Naive thymus-derived CD4-positive, alpha-beta T cell (primary cell): ENCODE measurements at places on chromosomes 1 and 21.

- DNase-seq = no peak
Measured at GRCh38 chr1:30322859-30323257, 400.5 kb downstream of the MATN1 start.

DNA sequence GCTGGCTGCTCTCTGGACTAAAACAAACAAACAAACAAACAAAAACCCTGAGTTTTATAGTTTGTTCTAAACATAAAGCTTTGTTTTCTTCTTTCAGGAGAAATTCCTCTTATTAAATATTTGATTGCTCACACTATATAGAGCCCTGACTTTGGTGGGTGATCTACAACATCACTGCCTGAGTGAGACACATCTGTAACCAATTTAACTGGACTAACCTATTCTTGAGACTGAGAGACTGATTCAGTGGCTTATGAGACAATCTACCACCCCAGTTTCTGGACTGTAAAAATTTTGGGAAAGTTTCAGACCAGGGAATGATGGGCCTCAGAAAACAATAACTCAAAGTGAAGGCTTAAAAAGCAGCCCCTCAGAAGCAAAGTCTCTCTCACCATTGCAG, 537.0 kb downstream of the NEGR1 start:
- DNase-seq = no peak

- DNase-seq = peak; percentile 34
Measured at GRCh38 chr1:53413175-53414001, 45.8 kb upstream of the DMRTB1 start.

- DNase-seq = no peak
Measured at GRCh38 chr1:4965346-4966075, 311.1 kb downstream of the AJAP1 start.

- no peak for DNase-seq
Measured at GRCh38 chr1:86450847-86451246, 17.9 kb upstream of the CLCA1 start.

GRCh38 chr1:107840725-107841124, 124.3 kb downstream of the VAV3 start:
- DNase-seq = no peak

GRCh38 chr1:243495442-243496186, 239.8 kb downstream of the SDCCAG8 start:
- DNase-seq = no peak

DNA sequence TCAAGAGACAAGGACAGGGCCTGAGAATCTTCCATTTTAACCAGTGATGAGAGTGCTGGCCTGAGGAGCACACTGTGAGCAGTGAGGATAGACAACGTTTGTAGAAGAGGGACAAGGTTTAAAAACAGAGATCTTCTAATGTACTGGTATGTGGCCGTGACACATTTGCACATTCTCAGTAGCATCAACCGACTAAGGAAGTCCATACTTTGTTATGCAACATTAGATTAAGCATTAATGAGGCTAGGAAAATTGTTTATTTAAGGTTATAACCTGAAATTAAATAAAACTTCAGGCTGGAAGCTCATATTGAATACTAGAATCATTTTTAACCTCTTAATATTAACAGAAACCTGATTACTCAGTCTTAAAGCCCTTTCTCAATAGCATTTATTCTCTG, 99.0 kb downstream of the SLC45A1 start:
- no peak for DNase-seq

GRCh38 chr1:43975249-43975961, 645 bp downstream of the ATP6V0B start:
- peak; percentile 65 for DNase-seq

DNA sequence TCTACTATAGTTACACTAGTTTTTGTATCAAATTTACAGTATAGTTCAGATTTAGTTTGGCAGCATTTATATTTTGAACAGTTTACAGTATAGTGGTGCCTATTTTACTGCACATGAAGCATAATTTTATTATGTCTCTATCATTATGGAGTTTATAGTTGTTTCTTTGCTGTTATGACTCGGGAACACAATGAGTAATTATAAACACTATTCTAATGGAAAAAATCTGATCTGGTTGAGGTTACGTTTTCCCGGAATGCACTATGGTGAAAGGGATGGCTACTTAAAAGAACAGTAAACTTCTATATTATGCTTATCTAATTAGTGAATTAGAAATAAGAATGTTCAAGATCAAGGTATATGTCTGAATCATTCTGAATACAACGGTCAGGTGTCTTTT, 10.6 kb downstream of the LCA5L start:
- no peak for DNase-seq

DNA sequence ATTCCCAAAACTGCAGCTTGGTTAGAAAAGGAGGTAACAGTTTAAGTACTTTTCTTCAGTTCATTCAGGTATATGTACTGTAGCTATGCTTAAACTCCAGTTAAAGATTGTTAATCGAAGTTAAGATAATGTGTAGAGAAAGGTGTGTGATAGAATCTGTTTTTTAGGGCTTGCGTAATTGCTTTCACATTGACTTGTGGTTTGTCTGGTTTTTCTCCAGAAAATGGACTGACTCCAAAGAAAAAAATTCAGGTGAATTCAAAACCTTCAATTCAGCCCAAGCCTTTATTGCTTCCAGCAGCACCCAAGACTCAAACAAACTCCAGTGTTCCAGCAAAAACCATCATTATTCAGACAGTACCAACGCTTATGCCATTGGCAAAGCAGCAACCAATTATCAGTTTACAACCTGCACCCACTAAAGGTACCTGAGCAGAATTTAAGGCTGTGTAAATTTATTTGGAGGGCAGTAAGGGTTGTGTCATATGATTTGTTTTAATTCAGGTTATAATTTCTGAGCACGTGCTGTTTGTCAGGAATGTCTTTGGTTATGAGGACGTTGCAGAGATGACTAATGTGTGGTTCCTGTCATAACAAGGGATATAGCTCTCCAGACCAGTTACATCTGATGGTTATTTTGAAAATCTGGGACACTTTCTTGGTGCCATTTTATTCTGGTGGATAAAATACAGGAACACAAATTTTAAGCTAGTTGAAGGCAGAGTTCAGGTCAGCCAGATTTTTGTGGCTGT, 26.0 kb downstream of the ATF6 start:
- no peak for DNase-seq

DNA sequence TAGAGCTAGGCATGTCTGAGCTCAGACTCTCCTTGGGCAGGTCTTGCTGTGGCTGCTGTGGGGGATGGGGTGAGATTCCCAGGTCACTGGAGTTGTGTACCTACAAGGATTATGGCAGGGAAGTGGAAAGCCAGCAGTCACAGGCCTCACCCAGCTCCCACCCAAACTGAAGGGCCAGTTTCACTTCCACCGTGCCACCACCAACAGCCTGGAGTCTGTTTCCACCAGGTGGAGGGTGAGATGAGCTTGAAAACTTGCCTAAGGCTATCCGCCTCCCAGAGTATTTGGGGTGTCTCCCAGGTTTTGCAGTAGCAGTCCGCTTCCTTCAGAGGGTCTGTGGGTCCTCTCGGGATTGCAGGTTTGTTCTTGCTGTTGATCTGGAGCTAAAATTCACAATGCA, 327.7 kb downstream of the PTPRC start:
- DNase-seq = no peak

GRCh38 chr1:103457886-103458455, 67.5 kb upstream of the RNPC3 start:
- no peak for DNase-seq

- DNase-seq = no peak
Measured at GRCh38 chr1:245457562-245457961, 302.8 kb downstream of the KIF26B start.

DNA sequence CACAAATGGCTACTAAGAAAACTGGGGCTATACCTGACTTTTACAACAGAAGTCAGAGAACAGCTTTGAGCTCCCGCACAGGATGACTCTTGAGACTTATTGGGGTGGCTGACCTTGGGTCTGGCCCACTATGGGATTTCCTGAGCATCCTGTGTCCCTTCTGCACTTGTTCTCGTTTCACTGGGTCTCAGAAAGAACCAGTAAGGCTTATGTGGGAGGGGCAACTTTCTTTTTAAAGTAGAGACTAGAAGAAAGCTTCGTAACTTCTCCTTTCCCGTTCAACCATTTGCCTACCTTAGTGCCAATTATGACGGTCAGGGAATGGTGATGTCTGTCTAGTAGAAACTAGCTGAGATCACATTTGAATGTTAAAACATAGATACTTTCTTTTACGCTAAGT, 59.5 kb upstream of the C1orf105 start:
- no peak for DNase-seq

DNA sequence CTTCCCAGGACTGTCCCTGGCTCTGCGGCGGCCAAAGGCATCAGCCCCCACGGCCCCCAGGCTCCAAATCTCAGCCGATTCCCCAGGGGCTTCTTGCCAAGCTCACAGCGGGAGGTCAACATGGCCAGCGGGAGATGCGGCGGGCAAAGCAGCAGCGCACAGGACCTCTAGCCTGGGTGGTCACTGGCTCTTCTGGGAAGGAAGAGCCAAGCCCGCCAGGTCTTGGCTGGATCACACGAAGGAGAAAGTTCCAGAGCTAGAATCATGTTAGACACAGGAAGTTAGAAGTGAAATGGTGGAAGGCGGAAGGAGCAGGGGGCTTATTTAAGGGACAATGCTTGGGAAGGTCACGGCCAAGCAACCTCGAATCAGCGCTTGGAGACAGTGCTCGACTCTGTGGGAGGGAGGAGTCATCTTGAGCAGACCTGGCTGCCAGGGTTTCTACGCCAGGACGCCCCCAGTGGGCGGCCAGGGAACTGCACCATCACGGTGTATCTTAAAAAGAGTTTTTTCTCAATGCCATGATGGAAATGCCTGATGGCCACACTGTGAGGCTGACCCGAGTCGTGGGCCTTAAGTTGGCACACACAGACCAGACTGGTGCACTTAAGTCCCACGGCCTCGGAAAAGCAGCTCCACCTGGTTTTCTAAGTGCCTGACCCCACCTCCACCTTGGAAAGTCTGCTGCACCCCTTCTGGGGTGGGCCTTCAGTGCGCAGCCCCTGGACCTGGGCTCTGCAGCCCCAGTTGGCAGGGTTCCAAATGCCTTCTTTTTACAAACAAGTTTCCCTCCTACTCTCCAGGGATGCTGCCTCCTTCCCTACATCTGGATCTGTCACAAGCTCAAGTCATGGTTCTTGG, 29.3 kb downstream of the SLC66A1 start:
- DNase-seq = peak; percentile 67

DNA sequence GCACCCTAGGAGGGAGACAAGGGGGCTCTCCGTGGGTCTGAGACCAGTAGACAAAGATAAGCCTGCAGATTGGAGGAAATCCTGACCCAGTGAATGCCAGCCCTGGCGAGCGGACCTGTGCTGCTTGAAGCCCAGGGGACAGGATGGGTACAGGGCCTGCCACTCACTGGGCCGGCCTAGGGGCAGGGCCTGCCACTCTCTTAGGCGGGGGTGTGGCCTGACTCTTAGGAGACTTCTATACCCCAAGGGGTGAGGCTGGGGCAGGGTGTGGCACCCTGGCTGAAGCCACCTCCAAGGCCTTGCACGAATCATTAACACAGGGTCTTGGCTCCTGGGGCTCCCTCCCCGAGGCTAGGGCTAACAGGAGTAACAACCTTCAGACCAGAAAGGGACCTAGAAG, 30.7 kb downstream of the TRIM62 start:
- no peak for DNase-seq

DNA sequence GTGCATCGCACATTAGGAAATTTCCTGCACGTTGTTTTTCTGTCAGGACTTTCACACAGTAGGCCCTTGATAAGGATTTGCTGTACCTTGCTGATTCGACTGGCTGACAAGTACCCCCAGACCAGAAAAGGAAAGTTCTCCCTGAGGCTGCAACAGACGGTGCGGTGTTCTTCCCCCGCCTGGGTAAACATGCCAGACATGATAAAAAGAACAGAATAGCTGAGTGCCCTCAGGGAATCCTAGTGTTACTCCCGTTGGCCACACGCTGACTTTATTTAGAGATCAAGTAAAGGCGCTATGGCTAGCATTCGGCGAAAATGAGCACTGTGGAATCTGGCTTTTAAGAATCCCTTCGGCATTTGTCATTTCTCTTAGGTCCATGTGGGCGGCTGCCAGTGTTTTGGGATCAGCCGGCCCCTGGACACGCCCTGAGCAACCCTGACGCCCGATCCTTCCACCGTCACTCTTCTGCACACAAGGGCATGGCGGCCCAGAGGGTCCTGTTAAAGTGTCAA, 607.7 kb downstream of the KIF26B start:
- no peak for DNase-seq

DNA sequence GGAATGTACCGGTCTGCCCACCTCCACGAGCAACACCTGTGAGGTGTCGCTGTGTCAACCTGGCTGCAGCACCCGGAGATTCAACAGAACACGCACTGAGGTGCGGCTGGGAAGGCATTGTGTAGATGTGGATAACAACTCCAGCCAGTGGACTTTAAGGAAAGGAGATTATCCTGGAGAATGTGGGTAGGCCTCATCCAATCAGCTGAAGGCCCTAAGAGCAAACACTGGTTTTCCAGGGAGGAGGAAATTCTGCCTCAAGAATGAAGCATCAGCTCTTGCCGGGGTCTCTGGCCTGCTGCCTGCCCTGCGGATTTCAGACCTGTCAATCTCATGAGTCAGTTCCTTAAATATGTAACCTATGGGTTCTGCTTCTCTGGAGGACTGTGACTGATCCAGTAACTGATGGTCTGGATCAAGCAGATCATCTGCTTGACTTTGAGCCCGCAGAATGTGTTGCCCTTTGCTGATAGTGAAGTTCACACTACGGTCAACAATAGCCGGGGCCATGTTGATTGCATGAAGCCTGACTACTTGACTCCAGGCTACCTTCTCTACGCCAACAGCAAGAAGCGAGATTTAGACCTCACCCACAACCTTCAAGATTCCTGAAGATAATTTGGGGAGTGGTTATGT, 15.9 kb upstream of the PRDM15 start:
- DNase-seq = no peak

DNA sequence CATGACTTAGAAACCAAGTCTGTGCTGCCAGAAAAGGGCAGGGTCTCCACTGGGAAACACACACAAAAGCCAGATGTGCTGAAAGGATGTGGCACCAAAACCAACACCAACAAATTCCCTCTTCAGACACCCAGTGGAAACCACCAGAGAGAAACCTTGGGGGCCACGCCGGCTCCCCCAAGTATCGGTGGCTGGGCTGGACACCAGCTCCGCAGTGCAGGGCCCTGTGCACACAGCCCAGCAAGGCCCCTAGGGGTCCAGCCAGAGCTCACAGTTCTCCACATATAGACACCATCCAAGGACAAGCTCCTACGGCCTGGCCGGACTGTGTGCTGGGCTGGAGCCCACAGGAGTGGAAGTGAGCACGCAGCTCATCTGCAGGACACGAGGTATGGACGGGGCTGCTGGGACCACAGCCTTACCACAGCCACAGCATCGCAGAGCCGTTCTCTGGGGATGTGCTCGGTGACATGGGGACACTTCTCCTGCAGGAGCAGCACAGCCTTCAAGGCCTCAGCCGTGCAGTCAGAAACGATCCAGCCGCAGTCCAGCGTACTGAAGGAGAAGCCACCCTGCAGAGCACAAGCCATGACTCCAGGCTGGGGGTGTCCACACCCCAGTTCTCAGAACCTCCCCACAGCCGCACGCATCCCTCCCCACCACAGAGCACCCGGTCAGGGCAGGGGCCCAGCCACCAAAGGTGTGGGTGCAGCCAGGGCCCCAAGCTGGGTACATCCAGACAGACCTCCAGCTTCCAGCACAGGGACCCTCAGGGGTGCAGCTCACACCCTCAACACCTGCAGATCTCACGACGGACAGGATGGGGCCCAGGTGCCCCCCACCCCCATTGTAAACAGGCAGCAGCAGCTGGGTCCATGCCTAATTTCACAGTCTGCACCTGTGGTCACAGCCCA, 21.3 kb downstream of the LSS start:
- no peak for DNase-seq

GRCh38 chr1:54121482-54122134, 31.2 kb downstream of the CDCP2 start:
- DNase-seq = peak; percentile 52
